ENCODE measurements at places on chromosomes 1 and 21. TPM values are rescaled to one million over a fixed set of nuclear protein-coding genes. Genes with fewer than 3 reads are reported as not detected.

The CAMTA1 gene
- total RNA-seq = 29.7 TPM

The RAVER2 gene
- total RNA-seq = 16.6 TPM

The LINGO4 gene
- total RNA-seq = not detected

The FAM72A gene
- 2.3 TPM for total RNA-seq

The DNM3 gene
- 11.0 TPM for total RNA-seq

The C1orf210 gene
- total RNA-seq = not detected

The F5 gene
- not detected for total RNA-seq

The IPO9 gene
- 30.7 TPM for total RNA-seq

The ADGRL4 gene
- total RNA-seq = 2.7 TPM

The DPM3 gene
- 13.4 TPM for total RNA-seq

The KIFAP3 gene
- 60.4 TPM for total RNA-seq

The HCRTR1 gene
- not detected for total RNA-seq

The RIPK4 gene
- total RNA-seq = 0.49 TPM

The CA14 gene
- not detected for total RNA-seq

The F11R gene
- 3.6 TPM for total RNA-seq

The OR2L3 gene
- 0.16 TPM for total RNA-seq

The PLA2G2A gene
- not detected for total RNA-seq

The CENPS gene
- total RNA-seq = 10.9 TPM

The APCS gene
- not detected for total RNA-seq

The DOCK7 gene
- 107 TPM for total RNA-seq

The CPLANE2 gene
- 10.7 TPM for total RNA-seq

The KCNJ10 gene
- not detected for total RNA-seq
